ENCODE measurements at places on chromosomes 6 and 20.

- no peak for DNase-seq
These were observed 60.7 kb downstream of the EZR start for GRCh38 chr6:158758451-158758860.

DNA sequence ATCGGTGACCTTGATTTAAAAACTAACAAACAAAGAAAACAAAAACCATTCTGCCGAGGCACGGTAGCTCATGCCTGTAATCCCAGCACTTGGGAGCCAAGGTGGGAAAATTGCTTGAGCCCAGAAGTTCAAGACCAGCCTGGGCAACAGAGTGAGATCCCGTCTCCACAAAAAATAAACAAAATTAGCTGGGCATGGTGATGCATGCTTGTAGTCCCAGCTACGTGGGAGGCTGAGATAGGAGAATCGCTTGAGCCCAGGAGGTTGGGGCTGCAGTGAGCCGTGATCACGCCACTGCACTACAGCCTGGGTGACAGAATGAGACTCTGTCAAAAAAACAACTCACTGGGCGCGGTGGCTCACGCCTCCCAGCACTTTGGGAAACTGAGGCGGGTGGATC is 48.2 kb upstream of the TFAP2A start:
- DNase-seq, result no peak

DNA sequence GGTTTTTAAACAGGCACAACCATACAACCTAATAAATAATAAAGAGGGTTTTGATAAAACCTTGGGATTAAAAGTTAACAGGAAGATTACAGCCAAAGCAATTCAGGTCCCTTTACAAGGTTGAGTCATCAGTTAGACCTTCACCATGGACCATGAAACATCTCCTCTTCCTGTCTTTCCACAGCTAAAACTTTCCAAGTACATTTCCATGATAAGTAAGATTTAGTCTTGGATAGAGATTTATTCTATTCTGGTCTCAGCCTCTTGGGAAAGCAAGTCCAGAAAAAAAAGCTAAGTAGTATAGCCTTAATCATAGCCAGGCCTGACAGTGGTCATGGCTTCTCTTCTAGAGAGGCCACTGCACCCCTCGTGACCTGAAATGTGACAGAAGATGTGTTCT is 2.9 kb upstream of the PRSS35 start:
- DNase-seq, result no peak

- no peak for DNase-seq
These were observed 35.5 kb downstream of the SESN1 start for GRCh38 chr6:109059153-109059552.

- DNase-seq, result peak; percentile 20
These were observed 94.0 kb downstream of the SHLD1 start for GRCh38 chr20:5844063-5844681.

- no peak for DNase-seq
These were observed 431.1 kb upstream of the CDH4 start for GRCh38 chr20:60820918-60821317.

DNA sequence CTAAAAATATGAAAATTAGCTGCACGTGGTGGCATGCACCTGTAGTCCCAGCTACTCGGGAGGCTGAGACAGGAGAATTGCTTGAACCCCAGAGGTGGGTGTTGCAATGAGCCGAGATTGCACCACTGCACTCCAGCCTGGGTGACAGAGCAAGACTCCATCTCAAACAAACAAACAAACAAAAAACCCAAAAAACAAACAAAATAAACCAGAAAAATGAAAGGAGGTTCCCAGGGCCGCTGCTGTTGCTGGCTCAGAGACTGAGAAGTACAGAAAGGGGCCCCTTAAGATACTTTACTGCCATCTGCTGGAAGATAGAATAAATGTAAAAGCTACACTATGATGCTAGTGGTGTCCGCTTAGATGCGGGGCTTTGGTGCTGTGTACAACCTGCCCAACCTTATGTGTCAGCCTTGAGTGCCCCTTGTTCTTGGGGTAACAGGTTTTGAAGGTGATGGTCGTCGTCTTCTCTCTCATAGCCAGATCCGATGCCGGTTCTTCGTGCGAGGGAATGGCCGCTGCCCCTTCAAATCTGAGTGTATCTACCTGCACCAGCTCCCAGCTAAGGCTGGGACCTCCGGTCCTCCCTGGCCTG is 2.8 kb upstream of the FANCE start:
- DNase-seq, result no peak

Data from activated T-helper 1 cell treated with Interleukin-2 at 50 U/mL for 16 hours (primary cell).